ENCODE measurements at places on chromosomes 12 and 14.
A peak's percentile ranks its signal among the peaks of the same experiment; 100 is the strongest.

GRCh38 chr14:96713426-96713825 lies 83.8 kb upstream of the VRK1 start:
- DNase-seq: no peak

DNA sequence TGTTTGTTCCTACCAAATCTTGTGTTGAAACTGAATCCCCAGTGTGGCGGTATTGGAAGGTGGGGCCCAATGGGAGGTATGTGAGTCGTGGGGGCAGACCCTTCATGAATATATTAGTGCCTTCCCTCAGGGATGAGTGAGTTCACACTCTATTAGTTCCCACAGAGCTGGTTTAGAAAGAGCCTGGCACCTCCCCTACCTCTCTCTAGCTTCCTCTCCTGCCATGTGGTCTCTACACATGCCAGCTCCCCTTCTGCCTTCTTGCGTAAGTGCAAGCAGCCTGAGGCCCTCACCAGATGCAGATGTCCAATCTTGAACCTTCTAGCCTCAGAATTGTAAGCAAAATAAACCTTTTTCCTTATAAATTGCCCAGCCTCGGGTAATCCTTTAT lies 105.8 kb downstream of the SPTSSA start:
- no peak for DNase-seq

GRCh38 chr12:102869571-102869970 lies 47.5 kb downstream of the PAH start:
- no peak for DNase-seq

GRCh38 chr14:58740379-58740935 lies 102.7 kb downstream of the DACT1 start:
- DNase-seq: no peak

- no peak for DNase-seq
Measured at GRCh38 chr12:11776316-11776715, 126.8 kb downstream of the ETV6 start.

GRCh38 chr12:27616356-27617142 lies 79.7 kb upstream of the REP15 start:
- DNase-seq: no peak

GRCh38 chr14:55927028-55927427 lies 191.2 kb upstream of the PELI2 start:
- no peak for DNase-seq

DNA sequence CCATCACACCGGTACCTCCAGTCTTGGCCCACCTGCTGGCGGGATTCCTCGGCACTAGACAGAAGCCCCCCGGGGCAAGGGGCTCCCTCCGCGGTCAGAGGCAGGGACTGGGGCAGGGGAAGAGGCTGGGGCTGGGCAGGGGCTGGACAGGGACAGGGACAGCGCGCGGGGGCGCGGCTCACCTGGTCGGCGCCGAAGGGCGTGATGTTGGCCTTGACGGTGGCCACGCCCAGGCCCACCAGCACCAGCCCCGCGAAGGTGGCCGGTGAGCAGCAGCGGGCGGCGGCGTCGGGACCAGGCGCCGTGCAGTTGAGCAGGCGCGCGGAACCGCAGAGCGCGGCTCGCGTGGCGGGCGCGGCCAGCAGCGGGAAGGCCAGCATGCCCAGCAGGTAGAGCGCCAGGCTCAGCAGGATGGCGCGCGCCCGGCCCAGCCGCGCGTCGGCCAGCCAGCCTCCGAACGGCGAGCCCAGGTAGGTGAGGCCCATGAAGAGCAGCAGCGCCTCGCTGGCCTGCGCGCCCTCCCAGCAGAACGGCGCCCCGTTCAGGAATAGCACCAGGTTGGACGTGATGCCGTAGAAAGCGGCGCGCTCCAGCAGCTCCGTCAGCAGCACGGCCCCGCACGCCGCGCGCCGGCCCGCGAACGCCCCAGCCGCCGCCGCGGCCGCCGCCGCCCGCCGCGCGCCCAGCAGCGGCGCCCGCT lies 392 bp downstream of the SLC15A4 start:
- peak; percentile 27 for DNase-seq

- no peak for DNase-seq
Measured at GRCh38 chr14:67644428-67644827, 24.7 kb downstream of the ARG2 start.

- DNase-seq: no peak
Measured at GRCh38 chr12:6553051-6553868, 2.6 kb downstream of the IFFO1 start.

DNA sequence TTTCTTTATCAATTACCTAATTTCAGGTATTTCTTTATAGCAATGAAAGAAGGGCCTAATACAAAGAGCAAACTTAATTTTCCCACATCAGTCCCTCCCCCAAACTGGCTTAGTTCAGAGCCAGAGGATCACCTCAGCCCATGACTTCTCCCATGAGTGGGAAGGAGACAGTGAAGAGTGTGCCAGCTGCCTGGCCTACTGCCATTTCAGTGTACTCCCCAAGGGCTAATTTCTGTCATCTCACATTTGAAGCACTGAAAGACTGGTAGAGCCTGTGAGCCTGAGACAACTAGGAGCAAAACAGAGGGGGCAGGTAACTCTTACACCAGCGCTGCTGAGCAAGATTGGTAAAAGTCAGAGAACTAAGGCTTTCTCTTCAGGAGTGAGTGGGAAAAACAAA lies 29.1 kb upstream of the ADAM20 start:
- DNase-seq: no peak

DNA sequence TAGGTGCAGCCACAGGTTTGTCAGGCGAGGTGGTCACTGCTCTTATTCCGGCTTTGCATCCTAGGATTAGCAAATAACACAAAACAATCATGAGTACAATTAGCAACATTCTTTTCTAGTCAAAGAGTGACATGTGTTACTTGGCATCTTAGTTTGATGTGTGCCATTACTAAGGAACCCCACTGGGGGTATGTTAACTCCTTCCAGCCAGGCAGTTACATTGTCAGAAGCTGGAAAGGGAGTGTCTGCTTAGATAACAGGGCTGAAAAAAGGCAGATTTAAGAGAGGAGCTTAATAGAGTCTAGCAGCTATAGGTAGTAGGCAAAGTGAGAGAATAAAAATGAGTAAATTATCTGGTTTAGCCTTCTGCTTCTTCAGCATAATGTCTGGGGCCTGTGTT lies 30.5 kb upstream of the METAP2 start:
- no peak for DNase-seq

DNA sequence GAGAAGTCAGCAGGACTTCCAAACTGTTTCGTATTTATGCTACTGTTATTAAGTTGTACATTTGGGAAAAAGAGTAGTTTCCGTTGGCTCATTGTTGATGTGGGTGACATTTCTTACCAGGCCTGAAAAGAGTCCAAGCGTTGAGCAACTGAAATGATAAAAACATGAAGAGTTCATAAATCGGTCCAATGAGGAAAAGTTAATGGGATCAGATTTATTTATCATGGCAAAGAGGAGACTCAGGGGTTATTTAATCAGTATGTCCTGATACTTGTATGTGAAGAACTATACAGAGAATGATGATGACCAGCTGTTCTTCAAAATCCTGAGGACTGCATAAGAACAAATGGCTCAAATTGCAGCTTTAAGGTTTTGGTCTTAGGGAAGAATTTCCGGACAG lies 7.7 kb downstream of the VRK1 start:
- no peak for DNase-seq

DNA sequence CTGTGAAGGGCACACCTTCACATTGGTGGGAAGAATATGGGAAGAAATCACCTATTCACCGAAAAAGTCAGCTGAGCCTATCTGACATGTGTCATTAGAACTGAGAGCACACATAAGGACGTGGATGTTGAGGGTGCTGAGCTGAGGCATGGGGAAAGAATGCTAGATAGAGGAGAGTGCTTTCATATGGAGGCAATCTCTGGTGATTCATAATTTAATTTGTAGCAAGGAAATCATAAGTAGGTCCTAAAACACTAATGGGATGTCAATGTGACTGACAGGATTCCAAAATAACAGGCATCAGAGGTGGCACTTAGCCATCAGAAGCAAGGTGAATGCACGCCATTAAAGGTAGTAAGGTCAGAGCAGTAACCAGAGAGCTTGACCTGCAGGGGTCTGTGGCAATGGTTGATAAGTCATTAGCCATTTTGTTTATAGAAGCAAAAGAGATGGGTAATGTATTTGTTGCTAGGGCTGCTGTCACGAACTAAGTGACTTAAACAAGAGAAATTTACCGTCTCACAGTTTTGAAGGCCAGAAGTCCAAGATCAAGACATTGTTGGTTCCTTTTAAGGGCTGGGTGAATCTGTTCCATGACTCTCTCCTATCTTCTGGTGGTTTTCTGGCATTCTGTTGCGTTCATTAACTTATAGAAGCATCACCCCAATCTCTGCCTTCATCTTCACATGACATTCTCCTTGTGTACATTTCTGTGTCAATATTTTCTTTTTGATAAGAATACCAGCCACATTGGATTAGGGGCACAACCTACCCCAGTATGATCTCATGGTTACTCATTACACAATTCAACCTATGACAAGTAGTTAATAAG lies 69.3 kb downstream of the ANKS1B start:
- no peak for DNase-seq

DNA sequence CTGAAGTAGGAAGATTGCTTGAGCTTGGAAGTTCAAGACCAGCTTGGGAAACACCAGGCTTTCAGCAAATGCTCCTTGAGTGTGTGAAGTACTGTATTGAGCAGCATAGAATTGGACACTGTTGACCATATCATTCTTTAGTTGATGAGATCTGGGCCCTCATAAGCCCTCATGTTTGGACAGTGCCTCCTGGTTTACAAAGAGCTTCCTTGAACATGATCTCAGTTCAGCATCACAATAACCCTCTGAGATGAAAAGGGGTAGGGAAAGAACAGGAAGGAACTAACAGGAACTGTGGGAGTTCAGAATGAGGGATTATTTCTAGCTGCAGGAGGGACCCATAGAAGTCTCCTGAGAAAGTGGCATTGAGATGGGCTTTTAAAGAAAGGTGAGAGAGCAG lies 153.2 kb downstream of the C12orf75 start:
- no peak for DNase-seq

- no peak for DNase-seq
Measured at GRCh38 chr14:76830556-76830955, 4.3 kb downstream of the LRRC74A start.

GRCh38 chr12:51643951-51644350 lies 52.9 kb downstream of the SCN8A start:
- DNase-seq: no peak

DNA sequence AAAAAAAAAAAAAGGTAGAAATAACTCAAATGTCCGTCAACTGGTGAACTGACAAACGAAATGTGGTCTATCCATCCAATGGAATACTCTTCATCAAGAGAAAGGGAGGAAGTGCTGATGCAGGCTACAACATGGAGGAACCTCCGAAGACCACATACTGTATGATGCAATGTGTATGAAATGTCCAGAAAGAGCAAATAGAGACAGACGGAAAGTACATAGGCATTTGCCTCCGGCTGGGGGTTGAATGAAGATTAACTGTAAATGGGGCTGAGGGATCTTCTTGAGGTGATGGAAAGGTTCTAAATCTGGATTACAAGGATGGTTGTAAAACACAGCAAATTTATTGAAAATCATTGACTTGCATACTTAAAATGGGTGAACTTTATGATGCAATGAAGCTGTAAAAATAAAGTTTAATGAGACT lies 35.4 kb downstream of the DLK1 start:
- no peak for DNase-seq

DNA sequence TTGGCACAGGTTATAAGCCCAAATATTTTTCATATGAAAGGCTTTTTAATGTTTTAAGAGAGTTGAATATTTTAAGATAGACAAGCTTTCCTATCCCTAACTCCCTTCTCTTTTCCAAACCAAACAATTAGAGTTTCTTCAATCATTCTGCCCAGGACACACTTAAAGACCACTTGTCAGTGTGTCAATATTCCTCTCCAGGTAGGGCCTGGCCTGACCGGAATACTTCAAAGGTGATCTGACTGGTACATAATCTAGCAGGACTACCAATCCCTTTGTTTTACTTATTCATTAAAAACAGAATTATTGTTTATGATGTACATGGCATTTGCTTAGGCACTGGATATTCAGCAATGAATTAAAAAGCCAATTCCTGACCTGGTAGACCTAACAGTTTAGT lies 24.2 kb upstream of the SNRPF start:
- DNase-seq: no peak

DNA sequence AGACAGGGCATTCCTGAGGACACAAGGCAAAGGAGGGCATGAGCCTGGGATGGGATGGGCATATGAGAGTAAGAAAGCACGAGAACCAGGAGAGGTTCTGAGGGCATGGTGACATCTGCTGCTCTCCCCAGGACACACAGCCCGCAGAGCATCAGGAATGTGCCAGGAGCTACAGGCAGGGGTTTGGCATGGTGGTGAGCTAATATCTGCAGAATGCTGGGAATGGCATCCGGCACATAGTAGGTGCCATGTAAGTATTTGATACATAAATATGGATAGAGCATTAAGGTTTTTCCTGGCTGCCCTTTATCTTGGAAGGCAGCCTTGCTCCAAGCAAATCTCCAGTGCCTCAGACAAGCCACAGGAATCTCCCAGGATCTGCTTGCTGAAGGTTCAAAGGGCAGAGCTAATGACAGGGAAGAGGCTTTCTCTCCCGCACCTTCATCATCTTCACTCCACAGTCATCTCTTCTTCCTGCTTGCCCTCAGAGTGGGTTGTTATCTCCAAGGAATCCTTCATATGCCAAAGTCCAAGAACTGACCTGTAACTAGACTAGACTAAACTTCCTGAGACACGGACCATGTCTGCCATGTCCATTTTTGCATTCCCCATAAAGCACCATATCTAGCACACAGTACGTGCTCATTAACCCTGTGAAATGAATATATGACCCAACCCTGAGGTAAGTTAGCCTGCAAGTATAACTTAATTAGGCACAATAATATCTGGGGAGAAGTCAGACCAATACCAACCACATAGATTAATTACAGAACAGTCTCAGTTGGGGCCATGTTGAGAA lies 62.0 kb upstream of the SCN8A start:
- no peak for DNase-seq

DNA sequence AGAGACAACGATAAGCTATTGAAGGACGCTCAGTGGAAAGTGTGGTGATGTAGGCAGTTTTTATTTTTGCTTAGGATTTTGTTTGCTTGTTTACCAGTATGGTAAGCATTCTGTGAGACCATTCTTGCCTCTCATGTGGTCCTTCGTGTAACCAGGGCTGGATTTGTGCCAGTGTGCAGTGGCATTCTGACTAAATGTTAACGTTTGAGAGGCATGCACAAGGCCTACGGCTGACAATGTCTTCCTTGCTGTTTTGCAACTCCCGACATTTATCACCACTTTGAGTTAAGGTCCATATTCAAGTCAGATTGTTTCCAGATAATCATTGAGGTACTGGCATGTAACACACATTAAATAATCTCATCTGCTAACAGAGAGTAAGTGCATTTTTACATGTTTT lies 102.3 kb upstream of the BCAT1 start:
- peak; percentile 53 for DNase-seq

GRCh38 chr14:100052819-100053218 lies 12.4 kb upstream of the EVL start:
- DNase-seq: no peak

- no peak for DNase-seq
Measured at GRCh38 chr12:7042842-7043241, 17.7 kb upstream of the C1S start.
